Activated T-cell treated with anti-CD3 and anti-CD28 coated beads for 1 hour (primary cell): ENCODE measurements at places on chromosomes 13 and 19.

- DNase-seq: no peak
Observed at GRCh38 chr13:101454767-101455166, 2.3 kb downstream of the ITGBL1 start.

GRCh38 chr19:32238076-32238475 lies 107.3 kb upstream of the ZNF507 start:
- DNase-seq: no peak

- no peak for DNase-seq
Observed at GRCh38 chr13:70043685-70044084, 63.9 kb upstream of the ATXN8OS start.

DNA sequence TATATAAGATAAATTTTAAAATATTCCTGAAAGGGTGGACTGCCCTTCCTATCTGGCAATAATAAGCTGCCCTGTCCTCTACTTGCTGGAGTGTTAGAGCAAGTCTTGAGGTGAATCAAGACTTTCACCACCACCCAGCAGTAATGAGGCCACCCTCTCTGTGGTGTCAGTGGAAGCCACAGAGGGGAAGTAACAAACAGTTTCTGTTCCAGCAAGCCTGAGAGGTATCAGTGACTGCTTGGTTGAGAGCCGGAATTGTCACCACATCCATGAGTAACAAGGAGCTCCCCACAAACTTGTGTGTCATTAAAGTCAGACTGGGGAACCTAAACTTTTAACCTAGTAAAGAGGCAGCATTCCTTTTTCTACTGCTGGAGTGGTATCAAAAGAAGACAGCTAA lies 532.7 kb upstream of the SPRY2 start:
- DNase-seq: no peak

DNA sequence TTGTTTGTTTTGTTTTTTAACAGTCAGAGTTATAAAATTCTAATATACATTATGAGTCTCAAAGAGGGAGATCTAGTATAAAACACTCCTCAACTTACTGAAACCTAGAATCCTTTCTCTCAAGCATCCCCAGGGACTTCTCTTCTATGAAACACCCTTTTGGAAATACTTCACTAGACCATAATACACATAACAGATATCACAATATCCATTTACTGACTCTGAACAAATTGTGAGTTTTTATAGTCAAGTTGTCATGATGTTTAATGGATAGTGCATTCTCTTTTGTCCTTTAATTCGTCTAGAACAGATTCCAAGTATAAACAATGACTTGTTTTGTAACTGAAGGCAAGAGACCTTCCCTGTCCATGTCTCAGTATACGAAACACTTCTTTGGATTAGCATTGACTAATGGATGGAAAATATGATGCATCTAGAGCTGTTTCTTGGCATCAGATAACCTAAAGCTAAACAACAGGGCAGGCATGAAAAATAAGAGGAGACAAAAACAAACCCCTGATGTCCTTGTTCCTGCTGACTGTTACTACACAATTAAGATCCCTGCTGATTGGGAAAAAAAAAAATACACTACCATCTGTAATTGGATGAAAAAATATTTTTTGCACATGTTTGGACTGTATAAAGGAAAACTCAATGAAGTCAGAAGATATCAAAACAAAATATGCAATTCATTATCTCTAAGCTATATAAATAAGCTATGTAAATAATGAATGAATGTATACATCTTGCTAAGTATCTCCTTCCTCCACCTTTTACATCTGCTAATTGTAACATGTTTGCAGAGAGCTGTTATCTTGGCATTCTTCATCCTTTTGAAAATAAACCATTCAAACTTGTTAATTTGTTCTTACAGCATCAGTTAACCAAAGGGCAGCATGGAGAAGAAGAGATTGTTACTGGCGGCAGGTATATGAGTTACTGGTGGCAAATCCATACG lies 214.2 kb downstream of the LACC1 start:
- DNase-seq: no peak

DNA sequence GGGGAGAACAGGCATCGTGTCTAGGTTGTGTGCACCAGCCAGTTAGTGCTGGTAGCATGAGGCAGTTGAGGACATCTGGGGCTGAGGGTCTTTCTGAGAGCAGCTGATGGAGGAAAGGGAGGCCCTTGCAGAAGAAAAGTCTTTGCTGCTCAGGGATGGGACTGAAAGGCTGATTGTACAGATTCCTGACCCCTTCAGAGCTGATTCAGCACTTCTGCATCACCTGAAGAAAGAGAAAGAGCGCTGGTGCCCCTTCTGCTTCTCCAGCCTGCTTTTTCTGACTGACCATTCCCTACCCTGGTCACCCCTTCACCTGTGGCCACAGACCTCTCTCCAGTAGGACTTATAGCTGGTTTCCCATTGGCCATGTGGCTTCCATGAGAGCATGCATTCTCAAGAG lies 476.2 kb downstream of the TSHZ3 start:
- no peak for DNase-seq

DNA sequence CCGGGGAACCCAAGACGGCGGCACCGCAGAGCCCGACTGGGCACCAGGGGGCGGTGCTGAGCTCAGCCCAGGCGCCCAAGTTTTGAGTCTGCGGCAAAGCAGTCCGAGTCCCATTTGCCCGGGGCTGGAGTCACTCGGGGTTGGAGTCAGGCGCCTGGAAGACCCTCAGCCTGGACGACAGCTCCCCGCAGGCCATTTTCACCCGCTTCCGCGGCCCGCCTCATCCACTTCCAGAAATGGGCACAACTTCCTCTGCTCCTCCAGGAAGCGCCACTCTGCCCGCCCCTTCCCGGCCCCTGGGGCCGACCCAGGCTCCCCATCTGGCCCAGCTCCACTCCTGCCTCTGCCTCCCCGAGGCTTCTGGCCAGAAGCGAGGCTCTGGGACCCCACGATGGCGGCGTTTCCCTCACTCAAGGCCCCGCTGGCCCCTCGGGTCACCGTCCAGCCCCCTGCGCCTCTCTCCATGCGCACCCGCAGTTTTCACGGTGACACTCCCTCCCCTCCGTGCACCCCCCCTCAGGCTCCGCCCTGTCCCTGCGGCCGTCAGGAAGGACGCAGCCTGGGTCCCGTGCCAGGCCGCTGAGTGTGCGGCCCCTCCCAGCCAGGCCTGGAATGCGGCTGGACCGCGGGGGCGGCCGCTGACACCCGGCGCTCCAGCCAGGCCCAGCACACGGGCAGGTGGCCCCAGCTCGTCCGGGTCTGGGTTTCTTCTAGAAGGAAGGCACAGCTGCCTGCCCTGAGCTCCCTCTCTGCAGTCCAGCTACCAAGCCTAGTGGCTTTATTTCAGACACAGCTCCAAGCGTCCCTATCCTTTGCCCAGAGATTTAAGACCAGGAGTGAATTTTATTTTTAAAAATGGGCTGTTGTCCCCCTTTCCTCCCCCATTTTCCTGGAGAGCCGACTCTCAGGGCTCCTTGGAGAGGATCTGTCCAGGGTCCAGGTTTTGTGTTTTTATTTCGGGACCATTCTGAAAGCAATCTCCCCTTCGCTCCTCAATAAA lies 4.7 kb downstream of the SERTAD1 start:
- DNase-seq: peak; percentile 61

DNA sequence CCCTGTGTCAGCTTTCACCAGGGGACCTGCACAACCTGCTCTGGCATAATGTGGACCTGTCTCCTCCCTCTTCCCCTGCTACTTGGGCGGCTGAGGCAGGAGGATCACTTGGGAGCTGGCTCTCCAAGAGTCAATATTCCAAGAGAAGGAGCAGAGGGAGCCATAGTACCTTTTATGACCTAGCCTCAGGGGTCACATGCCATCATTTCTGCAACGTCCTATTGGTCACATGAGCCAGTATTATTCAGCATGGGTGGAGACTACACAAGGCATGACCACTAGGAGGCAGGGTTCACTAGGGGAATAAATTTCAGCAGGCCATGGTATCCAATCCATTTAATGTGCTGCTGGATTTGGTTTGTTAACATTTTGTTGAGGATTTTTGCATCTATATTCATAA lies 12.0 kb upstream of the SHFL start:
- DNase-seq: peak; percentile 18

GRCh38 chr19:49812452-49812996 lies 568 bp downstream of the FUZ start:
- DNase-seq: no peak

DNA sequence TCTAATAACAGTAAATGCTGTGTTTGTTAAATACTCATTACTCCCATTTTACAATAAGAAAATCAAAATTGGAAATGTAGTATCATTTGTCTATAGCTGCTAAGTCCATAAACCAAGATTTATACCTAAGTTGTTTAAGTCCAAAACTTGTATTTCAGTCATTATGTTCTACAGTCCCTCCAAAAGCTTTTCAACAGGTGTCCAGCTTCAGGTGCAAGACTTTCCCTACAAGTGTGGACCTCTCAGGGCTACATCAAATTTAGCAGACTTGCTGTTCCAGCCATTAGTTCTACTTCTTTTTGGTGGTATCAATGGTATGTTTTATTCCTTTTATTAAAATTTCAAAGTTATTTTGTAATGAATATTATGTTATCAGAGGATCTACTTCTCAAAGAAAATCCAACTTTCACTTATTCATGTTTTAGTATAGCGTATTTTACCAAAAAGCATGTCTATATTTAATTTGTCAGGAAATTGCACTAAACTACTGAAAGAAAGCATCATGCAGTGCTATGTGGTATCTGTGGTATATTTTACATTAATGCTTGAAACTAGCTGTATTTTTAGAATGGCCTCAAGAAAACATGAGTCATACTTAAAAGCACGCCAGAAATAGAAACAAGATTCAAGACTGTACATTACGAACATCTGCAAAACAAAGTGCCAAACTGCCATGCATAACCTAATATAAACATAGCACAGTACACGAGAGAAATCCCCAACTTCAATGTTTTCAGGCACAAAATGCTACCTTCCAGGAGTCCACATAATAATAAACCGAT lies 44.5 kb downstream of the VWA8 start:
- no peak for DNase-seq

GRCh38 chr13:42649141-42649540 lies 75.2 kb downstream of the TNFSF11 start:
- no peak for DNase-seq

- DNase-seq: no peak
Observed at GRCh38 chr13:25266706-25267105, 20.6 kb downstream of the MTMR6 start.

- no peak for DNase-seq
Observed at GRCh38 chr13:73335210-73335609, 276.4 kb downstream of the KLF5 start.

DNA sequence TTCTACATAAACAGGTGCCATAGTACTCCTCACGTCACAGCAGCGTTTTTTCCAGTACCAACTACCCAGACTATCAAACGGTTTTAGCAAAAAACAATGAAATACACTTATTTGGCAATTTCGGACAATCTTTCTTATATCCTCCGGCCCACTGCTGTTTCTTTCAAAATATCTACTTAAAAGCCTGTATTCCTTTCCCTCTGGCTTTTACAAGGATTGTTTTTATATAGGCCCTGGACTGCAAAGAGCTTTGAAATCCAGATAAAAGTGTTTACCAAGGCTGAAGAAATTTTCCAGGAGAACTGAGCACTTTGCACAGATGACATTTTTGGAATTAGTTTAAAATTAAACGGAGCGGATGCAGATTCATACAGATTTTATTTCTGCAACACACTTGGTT lies 255.9 kb upstream of the STARD13 start:
- DNase-seq: no peak

- DNase-seq: no peak
Observed at GRCh38 chr19:34330116-34330515, 34.9 kb upstream of the GPI start.

DNA sequence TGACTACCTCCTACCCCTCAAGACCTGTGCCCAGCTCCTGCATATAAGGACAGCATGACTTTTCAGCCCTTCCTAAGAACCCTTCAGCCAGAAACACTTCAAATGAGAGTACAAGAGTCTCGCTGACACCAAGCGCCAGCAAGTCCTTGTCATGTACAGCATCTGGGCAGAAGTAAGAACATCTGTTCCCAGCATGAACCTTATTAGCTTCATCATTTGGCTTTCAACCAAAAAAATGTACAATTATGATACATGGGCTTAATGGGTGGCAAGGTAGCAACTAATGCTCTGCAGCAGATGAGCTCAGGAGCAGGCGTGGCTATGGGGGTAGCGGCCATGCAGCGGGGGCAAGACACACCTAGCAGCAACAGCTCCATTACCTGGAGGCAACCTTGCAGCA lies 487.6 kb downstream of the COG6 start:
- DNase-seq: no peak

- DNase-seq: no peak
Observed at GRCh38 chr13:110643324-110643723, 28.0 kb downstream of the NAXD start.

GRCh38 chr13:37105251-37105714 lies at the start of gene CSNK1A1L:
CSNK1A1L (minus strand) TSS chr13:37105664; CDS start chr13:37105256, 408 bp downstream.
- no peak for DNase-seq

DNA sequence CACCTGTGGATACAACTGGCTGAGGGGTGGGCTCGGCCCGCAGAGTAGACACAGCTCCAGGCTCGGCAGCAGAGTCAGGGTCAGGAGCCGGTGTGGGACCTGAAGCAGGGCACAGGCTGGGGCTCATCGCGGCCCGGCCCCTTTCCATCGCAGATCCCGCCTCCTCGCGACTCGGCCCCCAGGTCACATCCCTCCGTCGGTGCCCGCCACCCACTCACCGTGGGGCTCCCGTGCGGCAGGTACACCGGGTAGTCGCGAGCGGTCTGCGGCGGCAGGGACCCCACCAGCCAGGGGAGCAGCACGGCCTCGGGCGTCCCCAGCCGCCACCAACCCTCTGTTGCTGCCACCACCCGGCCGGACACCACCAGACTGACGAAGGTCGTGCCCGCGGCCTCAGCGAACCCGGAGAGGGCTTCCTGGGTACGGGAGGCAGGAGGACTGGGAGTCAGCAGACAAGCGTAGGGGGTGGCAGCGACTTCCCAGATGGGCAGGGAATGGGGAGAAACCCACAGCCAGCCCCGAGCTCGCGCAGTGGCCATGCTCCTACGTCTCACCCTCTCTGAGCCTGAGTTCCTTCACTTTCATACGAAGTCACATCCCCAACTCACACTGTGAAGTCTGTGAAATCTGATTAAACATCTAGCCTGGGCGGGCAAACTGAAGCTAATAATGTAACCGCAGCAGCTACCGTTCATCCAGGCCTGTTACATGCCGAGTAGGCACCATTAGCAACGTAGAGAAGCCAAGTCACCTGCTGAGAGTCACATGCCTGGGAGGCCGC lies 3.7 kb downstream of the FUZ start:
- DNase-seq: peak; percentile 41

DNA sequence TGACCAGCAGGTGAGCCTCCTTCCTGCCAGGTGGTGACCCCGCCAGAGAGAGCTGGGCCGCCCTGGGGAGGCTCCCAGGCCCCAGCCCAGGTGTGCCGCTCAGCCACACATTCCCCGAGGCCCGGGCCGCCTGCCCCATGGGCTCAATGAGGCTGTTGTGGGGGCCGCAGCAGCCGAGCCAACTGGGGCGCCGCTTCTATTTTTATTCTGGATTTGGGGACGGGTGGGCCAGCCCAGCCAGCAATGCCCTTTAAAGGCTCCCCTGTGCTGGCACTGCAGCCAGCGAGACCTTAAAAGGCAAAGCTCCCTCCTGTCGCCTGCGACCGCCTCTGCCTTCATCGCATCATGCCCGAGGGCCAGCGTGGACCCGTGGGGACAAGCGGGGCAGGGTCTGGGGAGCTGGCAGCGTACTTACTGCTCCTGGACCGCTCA lies 17.7 kb upstream of the CRTC1 start:
- DNase-seq: no peak

GRCh38 chr13:89750371-89750770 lies 1597.1 kb upstream of the MIR17HG start:
- no peak for DNase-seq
